ENCODE measurements at places on chromosomes 4 and X.

DNA sequence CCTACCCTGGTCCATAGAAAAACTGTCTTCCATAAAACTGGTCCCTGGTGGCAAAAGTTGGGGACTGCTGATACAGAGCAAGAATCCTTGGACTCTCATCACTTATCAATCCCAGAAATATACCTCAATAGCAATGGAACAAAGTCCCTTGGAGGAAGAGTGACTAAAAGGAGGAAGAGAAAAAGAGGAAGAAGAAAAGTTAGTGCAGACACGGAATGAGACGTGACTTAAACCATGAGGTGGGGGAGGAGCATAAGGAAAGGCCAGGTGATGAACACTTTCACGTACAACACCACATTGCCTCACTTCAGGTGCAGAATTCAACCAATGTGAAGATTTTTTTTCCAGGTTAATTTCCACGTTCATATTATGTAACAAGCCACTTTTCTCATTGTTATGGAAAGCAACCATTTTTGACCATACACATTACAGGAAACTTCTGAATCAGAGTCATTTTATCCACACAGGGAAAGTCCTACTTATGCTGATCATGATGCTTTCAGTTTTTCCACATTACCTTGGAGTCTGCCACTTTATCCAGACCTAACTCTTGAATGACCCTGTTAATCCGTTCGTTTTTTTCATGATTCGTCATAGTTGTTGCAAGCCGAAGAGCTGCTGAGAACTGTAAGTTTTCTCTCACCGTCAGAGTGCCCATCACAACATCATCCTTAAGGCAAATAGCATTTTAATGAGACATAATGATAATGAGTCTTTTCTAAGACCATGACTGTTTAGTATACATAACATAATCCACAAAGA lies 27.7 kb downstream of the ABCG2 start:
- DNase-seq, result no peak

- DNase-seq, result no peak
Measured at GRCh38 chrX:153573984-153574383, 25.0 kb downstream of the CCNQ start.

DNA sequence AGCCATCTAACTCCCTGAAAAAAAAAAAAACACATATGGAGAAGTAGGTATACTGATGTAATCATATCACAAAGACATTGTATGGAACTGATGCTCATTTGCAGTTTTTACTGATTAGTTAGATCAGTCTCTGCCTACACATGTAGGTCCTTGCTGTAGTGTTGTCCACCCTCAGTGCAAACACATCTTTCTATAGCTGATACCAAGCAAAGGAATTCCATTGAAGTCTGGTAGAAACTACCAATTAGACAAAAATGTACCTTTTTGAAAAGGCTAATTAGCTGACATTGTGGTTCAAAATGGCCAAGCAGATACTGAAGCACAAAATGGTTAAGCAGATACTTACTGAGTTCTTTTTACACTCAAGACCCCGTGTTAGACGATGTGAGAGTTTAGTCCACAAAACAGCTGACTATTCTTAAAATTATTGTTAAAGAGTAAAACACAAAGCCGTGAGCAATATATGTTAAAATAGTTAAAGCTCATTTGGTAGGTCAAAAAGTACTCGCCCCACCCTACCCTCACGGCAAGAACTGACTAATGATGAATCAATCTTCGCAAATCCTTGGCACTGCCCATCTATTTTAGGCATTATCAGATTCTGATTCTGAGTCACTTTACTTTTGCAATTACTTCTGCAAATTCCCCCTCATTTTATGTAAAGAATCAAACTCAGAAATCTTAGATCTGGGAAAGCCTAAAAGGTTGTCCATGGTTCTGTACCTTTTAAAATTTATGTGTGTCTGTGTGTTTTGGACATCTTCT lies 40.4 kb downstream of the COL4A6 start:
- DNase-seq, result peak; percentile 20

DNA sequence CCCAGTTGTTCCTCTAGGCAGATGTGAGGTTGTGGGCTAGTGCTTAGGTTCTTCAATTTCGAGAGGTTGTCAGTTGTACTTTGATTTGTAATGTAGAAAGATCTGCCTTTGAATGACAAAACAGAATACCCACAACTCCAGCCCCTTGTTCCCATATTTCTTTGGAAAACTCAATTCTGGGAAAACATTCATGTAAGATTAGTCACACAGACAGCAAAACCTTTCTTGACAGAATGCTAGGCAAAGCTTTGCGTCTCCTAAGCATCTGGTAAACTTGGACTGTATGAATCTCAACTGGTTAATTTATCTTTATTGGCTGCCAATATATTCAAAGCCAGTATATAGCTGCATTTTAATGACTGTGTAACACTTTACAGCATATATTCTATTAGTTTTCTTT lies 34.9 kb downstream of the NOCT start:
- peak; percentile 69 for DNase-seq

DNA sequence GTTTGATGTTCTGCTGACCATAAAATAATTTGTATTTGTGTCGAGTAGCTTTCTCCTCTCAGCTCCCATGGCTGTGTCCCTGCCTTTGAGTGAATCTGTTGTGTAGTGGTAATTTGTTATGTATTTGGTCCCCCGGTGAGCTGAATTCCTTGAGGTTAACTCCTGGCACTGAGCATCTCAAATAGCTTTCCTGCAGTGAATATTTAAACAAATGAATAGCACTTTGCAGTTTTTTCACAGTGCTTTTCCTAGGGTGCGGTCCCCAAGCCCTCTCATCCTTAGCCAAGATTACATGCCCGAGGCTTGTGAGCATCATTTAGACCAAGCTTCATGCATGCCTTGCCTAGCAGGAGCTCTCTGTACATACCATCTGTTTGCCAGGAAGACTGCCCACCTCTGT lies 74.2 kb downstream of the CLDN34 start:
- peak; percentile 26 for DNase-seq

GRCh38 chr4:153018684-153019083 lies 82.6 kb downstream of the FHDC1 start:
- DNase-seq, result no peak

GRCh38 chr4:185810746-185811508 lies 1.1 kb downstream of the SORBS2 start:
- DNase-seq, result no peak

GRCh38 chrX:65821721-65822496 lies 154.5 kb downstream of the MSN start:
- DNase-seq, result no peak

All from fibroblast of skin of right biceps (primary cell).